ENCODE measurements at places on chromosomes 1 and 21.

DNA sequence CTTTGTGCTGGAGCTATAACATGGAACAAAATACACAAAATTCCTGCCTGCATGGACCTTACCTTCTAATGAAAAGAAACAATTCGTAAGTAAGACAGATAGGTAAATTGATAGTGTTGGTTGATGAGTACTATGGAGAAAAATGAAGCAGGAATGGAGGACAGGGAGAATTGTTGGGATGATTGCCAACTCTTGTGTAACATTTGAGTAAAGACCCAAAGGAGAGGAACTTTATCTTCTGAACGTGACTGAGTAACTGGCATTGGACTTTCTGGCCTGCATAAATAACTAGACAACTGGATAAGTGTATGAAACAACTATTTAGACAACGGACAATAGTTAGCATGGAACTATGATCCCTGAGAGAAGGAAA, 6.8 kb upstream of the EFCAB14 start:
- DNase-seq: no peak

DNA sequence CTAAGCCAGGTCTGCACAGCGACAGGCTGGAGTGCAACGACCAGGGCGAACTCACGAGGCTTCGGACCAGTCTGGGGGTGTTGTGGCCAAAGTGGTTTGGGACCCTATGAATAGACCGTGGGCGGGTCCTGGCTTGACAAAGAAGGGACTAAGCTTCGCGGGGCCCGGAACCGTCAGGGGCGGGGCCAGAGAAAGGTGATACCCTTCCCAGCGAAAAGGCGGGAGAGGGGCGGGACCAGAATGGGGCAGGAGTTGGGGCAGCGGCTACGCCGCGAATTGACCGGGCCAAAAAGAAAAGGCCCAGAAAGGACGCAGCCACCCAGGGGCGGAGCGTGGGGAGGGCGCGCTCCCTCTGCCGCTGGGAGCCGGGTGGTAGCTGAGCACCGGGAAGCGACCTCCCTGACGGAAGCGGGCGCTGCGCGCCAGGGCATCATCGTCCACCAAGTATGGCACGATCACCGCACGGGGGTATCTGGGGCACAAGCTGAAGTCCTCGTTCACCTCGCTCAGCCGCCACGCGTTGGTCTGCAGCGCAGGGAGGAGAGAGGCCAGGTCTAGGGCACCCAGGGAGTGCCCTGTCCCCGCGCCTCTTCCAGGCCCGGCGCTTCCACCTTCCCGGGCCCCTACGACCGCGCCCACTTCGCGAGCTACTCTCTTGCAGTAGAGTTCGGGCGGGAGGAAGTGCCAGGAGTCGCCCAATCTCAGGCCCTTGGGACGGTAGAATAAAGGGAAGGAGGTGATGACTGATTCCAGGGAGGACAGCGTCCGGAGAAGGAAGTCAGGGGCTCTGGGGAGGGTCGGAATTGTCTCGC, 6.7 kb upstream of the FAM167B start:
- peak; percentile 24 for DNase-seq

DNA sequence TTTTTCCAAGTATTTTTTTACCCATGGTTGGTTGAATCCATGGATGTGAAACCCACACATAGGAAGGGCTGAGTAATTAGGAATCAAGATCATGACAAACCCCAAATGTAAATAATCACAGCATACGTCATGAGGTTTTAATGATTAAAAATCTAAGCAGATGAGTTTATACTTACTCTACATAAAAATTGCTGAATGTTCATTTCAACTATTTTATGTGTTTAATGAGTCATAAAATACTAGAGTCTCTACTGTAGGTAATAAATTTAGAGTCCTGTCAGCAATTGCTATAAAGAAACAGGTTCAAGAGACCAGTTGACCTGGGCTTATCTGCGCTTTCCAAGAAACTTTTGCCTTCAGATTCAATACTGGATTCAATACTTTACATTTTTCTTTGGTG, 18.2 kb downstream of the CTH start:
- no peak for DNase-seq

DNA sequence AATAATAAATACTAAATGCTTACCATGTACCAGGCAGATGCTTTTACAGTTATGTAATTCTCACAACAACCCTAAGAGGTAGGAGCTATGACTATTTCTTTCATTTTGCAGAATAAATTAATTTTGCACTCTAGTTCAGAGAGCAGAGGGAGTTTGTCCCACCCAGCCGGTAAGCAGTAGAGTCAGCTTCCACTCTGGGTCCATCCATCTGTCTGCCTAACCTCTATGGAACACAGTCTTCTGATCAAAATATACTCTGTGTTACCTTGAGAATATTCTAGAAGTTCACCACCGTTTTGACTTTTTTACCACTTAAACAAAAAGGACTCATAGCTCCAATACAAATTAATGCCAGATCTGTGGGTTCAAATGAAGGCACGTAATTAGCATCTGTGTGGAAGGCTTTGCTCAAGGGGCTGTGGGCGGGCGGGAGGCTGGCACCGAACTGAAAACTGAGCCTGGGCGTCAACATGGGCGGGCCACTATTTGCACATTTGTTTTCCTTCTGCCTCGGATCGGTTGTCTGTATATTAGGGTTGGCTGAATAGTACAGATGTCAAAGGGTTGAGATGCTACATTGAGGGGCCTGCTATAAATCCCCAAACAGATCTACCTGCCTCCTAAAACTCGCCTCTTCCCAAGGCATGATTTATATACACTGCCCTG, 33.1 kb upstream of the LMO4 start:
- DNase-seq: no peak

DNA sequence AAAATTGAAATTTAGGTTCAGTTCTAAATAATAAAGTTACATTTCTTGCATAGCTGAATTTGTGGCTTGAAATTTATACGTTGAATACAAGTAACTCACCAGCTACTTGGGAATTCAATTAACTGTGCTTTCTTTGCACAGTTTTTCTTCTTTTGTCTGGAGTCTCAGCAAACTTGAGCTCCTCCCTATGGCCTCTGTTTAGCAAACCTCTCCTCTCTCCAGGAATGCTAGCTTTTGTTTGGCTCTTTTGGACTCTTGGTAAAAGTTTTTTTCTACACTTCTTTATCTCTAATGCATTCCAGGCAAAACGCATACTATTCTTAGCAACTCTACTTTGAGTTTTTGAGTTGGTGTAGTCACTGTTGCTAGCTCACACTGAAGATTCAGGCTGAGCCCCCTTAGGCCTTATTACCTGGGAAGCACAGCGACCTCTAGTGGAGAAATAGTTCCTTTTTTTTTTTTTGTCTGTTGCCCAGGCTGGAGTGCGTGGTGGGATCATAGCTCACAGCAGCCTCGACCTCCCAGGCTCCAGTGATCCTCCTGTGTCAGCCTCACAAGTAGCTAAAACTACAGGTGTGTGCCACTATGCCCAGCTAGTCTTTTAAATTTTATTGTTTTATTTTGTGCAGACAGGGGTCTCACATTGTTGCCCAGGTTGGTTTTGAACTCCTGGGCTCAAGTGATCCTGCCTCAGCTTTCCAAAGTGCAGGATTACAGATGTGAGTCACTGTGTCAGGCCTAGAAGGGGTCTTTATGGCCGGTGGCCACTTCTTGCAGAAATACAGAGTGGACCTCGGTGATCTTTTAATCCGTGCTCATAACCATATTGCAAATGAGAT, 61.7 kb downstream of the CASQ2 start:
- DNase-seq: no peak

- no peak for DNase-seq
These were observed 20.6 kb upstream of the PGD start for GRCh38 chr1:10378081-10378841.

Data from activated naive CD4-positive, alpha-beta T cell (primary cell).